ENCODE measurements at places on chromosomes 4 and X.

GRCh38 chr4:6773616-6774540 is 8.6 kb upstream of the KIAA0232 start:
- DNase-seq: no peak

GRCh38 chr4:140236654-140237169 is 82.7 kb upstream of the MAML3 start:
- DNase-seq: no peak

DNA sequence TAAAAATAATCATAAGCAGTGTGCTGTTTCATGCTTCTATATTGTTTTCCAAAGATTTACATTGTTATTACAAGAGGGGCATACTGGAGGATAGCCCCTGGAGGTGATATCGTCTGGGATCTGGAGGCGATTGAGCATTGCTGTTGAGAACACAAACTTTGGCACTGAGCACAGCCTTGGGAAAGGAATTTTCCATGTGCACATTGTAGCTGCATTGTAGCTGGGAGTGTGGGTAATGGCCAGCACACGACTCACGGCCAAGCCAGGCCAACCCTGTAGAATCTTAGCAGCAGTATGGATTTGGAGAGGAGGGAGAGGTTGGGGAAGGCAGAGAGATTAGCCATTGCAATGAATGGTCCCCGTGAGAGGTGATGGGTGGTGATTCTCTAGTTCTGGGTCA is 121.9 kb downstream of the SMIM20 start:
- DNase-seq: no peak

- DNase-seq: no peak
Measured at GRCh38 chr4:13193662-13194061, 290.5 kb downstream of the RAB28 start.

GRCh38 chrX:23633834-23634580 is 33.3 kb upstream of the PRDX4 start:
- DNase-seq: no peak

GRCh38 chr4:115357776-115358175 is 244.4 kb upstream of the NDST4 start:
- DNase-seq: no peak

- DNase-seq: no peak
Measured at GRCh38 chr4:118367872-118368271, 15.1 kb upstream of the PRSS12 start.

DNA sequence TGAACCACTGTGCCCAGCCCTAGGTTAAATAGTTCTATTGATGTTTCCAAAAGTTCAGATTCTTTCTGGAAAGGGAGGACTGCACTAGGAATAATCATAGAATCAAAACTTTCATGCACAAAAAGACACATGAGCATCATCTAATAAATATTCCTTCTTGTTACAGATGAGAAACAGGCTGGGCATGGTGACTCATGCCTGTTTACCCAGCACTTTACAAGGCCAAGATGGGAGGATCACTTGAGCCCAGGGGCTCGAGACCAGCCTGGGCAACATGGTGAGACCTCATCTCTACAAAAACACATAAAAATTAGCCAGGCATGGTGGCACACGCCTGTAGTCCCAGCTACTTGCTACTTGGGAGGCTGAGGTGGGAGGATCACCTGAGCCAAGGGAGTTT is 27.7 kb downstream of the LARP7 start:
- no peak for DNase-seq

DNA sequence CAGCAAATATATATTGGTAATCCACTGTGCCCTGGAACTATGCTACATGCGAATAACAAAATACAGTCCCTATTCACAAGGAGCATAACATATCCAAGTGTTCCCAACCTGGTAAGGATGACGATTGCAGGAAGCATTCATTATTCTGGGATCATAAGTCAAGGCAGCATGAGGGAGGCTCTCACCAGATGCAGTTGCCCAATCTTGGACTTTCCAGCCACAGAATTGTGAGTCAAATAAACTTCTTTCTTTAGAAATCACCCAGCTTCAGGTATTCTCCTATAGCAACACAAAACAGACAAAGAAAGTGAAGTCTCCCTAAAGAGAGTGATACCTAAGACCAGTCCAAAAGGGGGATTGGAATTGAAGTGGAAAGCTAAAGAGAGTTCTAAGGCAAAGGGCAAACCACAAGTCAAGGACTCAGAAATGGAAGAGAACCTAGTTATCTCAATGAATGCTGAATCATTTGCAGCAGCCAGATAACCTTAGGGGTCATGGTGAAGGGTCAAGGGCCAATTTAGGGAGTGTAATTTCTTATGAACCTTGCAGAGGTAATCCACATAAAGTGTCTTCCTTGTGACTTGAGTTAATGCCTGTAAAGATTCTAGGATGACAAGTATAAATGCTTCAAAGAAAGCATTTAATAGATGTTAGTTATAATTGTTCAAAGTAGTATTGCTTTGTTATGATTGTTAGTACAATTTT is 103.1 kb upstream of the PCDH7 start:
- DNase-seq: no peak

DNA sequence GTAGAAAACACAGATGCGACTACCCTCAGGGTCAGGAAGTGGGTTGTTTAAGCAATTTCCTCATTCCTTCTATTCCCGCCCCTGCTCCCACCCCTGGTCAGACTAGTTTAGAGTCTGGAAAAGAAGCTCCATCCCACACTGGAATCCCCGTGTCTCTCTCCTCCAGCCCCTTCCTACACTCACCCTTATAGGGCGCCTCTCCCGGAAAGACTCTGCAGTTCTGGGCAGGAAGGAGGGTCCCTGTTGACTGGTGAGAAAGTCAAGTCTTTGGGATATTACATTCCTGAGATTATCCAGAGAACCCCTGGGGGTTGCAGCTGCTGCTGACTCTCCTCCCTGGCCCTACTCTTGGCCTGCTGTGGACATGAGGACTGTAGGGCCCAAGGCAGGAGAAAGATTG is 11.9 kb downstream of the STARD8 start:
- DNase-seq: no peak

- no peak for DNase-seq
Measured at GRCh38 chr4:157004279-157005161, 32.9 kb upstream of the PDGFC start.

DNA sequence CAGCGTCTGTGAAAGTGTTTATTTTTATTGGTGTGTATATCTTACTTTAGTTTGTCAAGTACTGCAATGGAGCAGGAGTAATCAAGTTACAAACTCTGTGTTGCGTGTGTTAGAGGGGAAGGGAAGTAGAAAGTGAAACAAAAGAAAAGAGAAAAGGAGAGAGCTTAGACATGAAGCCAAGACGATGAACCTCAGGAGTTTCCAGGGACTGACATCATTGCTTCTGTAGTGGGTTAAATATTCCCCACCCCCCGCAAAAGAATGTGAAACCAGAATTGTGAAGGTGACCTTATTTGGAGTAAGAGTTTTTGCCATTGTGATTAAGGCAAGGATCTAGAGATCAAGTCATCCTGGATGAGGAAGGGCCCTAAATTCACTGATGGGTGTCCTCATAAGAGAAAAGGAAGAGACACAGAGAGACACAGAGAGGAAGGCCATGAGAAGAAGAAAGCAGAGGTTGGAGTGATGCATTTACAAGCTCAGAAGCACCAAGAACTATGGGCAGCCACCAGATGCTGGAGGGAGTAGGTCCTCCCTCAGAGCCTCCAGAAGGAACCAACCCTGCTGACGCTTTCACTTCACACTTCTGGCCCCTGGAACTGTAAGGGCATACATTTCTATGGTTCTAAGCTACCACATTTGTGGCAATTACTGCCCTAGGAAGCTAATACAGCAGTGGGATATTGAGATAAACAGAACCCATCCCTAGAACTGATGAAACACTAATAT is 173.6 kb upstream of the SFRP2 start:
- DNase-seq: no peak

All from putamen (tissue), 1 donor.